ENCODE measurements at places on chromosomes 1 and 21. TPM values are rescaled to one million over a fixed set of nuclear protein-coding genes. Genes with fewer than 3 reads are reported as not detected.

GRCh38 chr21:41396558-41397075 is 29.4 kb upstream of the MX1 start:
- DNase-seq, result peak; percentile 54

MARK1 gene
- total RNA-seq, result 17.6 TPM

IFI44L gene
- total RNA-seq, result 17.1 TPM

DNA sequence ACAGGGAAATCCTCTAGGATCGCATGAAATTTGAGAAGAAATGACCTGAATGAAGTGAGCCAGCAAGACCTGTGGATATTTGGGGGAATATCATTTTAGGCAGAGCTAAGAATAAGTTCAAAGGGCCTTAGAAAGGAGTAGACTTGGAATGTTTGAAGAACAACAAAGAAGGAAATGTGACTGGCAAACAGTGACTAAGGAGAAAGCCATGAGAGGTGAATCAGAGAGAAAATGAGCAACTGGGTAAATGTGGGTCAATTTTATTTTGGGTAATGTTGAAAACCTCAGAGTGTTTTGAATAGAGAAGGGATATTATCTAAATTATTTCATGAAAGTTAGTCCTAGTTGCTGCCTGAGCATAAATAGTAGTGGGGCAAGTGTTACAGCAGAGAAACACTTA is 672.8 kb downstream of the LMO4 start:
- DNase-seq, result no peak

DNA sequence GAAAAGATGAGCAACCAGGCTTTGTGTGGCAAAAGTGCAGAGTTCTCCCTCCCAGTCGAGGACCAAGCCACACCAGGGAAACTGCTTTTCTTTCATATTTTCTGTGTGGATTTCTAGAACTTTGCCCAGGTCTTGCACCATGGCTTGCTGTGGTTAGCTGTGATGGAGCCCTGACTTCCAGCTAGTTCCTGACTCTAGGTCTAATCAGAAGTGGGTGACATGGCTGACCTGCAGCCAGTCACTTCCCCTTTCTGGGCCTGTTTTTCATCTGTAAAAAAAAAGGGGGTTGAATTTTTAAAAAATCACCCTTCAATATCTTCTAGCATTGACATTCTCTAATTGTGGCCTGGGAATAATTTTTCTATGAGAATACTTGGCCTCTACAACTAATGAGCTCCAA is 491.2 kb upstream of the USP24 start:
- no peak for DNase-seq

DNA sequence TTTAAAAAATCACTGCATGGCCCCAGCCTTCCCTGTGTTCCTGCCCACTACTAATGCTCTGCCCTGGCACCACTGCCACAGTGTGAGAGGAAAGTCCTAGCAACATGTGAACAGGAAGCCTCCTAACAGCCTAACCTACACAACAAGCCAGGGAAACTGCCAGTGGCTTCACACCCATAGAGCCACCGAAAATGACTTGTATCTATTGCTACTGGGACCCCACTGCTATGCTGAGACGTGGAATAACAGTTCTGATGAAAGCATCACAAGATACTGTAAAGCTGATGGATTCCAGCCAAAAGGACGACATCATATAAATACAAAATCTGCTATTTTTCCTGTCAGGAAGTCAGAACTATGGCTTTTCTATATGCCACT is 74.9 kb downstream of the JAK1 start:
- DNase-seq, result no peak

DNA sequence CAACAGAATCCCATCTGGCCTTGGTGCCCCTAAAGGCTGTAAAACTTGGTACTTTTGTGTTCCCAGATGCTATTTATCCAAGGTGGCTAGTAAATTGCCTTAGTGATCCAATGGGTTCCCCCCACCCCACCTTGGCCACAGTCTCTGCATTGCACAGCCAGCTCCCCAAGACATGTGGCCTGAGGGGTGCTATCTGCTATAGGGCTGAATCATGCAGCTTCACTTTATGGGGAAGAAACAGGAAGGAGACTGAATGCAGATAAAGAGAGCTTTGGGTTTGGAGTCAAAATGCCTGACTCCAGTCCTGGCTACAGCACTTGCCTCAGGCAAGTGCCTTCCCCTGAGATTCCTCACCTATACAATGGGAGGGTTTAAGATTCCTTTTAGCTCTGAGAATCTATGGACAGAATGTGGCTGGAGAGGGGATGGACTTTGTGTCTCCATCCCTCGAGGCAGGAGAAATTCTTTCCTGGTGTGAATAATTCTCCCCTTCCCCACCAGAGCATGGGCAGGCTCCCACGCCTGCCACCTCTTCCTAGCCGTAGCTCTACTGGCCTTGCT is 6.5 kb downstream of the RHEX start:
- no peak for DNase-seq

EXTL1 gene
- 8.8 TPM for total RNA-seq

- no peak for DNase-seq
Observed at GRCh38 chr1:28887419-28887834, 26.9 kb upstream of the EPB41 start.

- DNase-seq, result no peak
Observed at GRCh38 chr1:5917591-5918274, 74.5 kb downstream of the NPHP4 start.

DNA sequence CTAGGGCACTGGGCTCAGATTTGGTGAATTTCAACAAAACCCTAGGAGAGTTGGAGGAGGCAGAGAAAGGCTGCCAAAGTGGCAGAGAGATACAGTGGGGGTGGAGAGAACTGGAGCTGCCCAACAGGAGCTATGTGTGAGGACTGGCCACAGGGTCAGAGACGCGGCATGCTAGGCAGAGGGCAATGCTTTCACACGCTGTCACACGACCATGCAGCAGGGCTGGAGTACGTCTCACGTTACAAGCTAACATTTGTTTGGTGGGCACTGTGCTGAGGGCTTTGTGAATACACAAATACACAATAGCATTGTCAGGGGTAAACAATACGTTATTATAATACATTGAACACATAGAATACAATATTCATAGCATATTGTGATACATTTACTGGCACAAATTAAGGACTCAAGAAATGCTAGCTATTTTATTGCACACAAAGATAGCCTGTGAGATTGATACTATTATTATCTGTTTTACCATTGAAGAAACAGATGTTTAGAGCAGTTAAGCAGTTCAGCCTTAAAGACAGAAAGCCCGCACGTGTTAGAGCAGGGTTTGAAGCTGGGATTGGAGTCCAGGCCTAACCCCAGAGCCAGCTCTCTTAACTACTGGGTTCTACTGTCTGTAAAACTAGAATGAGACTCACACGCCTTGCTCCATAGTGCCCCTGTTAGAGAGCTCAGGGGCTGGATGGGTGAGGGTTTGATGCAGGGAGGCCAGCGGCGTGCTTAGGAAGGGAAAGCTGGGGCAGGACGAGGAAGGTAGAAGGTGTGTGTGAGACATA is 4.5 kb downstream of the RAB7B start:
- no peak for DNase-seq

- no peak for DNase-seq
Observed at GRCh38 chr1:202163281-202164270, 3.2 kb upstream of the PTPN7 start.

SH2D2A gene
- total RNA-seq, result 2.0 TPM

GRCh38 chr1:201594575-201595245 is 55.8 kb downstream of the NAV1 start:
- no peak for DNase-seq

DNA sequence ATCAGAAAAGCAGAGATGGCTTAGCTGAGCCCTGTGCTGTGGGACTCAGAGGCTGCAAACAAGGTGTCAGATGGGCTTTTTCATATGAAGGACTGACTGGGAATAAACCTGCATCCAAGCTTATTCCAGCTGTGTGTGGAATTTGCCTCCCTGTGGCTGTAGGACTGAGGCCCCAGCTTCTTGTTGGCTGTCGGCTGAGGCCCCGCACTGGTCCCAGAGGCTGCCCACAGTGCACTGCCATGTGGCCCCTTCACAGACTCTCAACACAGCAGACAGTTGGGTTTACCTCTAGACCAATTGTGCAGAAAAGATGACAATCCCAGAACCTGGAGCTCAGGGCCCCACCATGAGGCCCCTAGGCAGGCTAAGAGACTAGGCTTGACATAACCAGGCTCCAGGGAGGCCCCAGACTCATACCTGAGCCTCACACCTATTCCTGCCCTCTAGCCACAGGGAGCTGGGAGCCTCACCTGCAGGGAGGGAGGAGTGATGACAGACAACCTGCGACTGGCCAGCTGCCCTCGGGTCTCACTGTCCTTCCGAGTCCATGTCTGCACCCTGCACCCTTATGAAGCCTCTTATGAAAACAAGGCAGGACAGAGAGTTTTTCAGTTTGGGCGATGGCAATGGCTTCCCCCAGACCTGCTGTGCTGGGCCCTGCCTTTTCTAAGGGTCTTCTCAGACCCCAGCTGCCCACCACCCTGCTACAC is 615.5 kb downstream of the NPHP4 start:
- no peak for DNase-seq

NLRP3 gene
- total RNA-seq, result 0.51 TPM

FALEC gene
- not detected for total RNA-seq

- no peak for DNase-seq
Observed at GRCh38 chr21:33396951-33397350, 6.3 kb upstream of the IFNGR2 start.

DNA sequence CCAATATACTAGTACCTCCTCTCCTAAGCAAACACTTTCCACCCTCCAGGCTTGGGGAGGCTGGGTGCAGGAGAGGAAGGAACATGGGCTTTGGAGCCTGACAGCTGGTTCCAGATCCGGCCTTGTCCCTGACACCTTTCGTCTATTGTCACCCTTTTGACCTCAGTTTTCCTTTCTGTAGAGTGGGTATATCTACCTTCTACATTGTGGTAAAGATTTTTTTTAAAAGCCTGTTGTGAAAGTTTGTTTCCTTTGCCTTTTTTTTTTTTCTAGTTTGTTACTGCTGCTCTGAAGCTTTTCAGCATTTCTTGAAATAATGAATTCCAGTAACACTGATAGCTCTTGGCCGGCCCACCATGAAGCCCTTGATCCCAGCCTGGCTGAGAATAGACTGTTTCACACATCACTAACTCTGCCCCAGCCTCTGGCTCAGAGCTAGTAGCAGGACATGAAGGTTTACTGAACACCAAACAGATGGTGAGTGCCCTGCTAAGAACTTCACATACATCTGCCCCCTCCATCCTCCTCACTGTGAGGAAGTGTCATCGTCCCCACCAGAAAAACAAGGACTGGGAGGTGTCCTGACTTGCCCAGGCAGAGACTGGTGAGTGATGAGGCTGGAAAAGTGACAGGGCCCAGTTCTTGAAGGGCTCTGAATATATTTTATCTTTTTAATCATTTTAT is 33.0 kb upstream of the ID3 start:
- DNase-seq, result no peak

PDE9A gene
- 3.4 TPM for total RNA-seq

DNA sequence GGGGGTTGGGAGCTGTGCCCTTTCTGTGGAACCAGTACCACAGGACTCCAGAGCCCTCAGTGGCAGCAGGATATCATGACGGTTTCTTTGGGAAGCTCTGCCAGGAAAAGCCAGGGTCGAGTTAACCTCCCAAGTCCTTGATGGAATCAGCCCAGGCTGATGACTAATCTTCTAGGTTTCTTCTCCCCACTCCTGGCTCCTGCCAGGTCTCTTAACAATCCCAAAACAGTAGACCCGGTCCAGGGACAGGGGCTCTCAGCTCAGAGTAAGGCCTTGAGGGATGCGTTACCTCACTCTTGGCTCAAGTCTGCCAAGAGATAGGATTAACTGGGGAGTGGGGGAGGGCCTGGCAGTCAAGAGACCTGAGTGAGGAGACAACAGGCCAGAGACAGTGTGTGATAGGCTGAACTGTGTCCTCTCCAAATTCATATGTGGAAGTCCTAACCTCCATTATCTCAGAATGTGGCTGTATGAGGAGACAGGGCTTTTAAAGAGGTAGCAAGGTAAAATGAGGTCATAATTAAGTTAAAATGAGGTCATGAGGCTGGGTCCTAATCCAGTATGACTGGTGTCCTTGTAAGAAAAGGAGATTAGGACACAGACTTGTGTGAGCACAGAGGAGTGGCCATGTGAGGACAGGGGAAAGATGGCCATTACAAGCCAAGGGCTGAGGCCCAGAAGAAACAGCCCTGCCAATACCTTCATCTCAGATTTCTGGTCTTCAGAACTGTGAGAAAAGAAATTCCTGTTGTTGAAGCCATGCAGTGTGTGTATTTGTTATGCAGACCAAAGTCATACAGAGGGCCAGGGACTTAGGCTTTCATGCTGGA is 95.0 kb downstream of the BEND5 start:
- DNase-seq, result no peak

DNAJC28 gene
- 4.2 TPM for total RNA-seq

SYT11 gene
- 16.4 TPM for total RNA-seq

RNU1-1 gene
- not detected for total RNA-seq

LCE6A gene
- not detected for total RNA-seq

- peak; percentile 34 for DNase-seq
Observed at GRCh38 chr1:19344372-19344810, 32.3 kb downstream of the SLC66A1 start.

DOCK7 gene
- total RNA-seq, result 14.6 TPM

DNA sequence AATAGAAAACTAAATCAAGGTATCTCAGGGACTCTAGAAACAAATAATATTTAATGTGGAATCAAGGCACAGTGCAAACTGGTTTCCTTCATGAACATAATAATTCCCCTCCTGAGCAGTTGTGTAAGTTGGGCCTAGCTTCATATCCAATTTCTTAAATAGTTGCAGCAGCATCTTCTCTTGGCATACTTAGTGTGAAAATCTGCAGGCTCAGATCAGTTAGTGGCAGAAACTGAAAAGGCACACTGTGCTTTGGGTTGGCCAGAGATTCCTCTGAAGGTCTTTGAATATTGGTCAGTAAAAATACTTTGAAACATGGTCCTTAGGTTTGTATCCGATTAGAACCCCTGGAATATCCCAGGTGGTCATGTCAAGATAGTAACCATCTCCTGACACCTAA is 52.5 kb downstream of the CHRM3 start:
- DNase-seq, result no peak

- no peak for DNase-seq
Observed at GRCh38 chr1:200954434-200954833, 59.7 kb downstream of the INAVA start.

PADI1 gene
- not detected for total RNA-seq

- DNase-seq, result no peak
Observed at GRCh38 chr21:45039317-45040156, 34.8 kb upstream of the ADARB1 start.

TNFSF4 gene
- total RNA-seq, result 1.6 TPM

DNA sequence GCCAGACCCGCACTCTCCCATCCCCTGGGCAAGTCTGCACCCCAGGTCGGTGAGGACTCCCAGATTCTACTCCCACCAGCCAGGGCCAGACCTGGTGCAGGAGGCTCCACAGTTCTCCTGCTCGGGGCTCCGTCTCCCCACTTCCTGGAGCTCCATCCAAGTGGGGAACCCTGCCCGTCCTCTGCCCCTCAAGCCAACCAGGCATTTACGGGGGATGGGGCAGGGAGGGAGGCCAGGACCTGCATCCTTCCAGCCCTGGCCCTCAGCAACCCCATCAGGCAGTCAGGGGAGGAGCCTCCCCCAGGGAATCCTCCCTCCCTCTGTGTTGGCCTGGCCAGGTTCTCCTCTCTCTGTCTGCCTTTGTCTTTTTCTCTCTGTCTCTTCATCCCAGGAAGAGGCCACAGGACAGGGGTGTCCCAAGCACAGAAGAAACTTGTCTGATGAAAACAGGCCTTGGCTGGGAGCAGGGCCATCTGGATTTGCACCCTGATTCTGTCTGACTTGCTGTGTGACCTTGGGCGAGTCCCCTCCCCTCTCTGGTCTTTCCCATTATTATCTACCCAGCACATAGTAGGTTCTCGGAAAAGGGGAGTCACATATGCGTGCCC is 18.5 kb upstream of the EPHA2 start:
- no peak for DNase-seq

LIN28A gene
- total RNA-seq, result not detected

C8A gene
- total RNA-seq, result not detected

Measured in heart left ventricle (tissue), 16 donors.